Left lobe of liver (tissue), 2 donors: ENCODE measurements at places on chromosomes 4 and X. TPM values are rescaled to one million over a fixed set of nuclear protein-coding genes. Genes with fewer than 3 reads are reported as not detected.

The VCX gene
- not detected for total RNA-seq

The SSX3 gene
- not detected for total RNA-seq

The PI4K2B gene
- total RNA-seq = 23.0 TPM

The C4orf36 gene
- not detected for total RNA-seq

The GABRQ gene
- total RNA-seq = not detected

The FGB gene
- total RNA-seq = 9,039 TPM

The P2RY4 gene
- total RNA-seq = 0.18 TPM

The KLF3 gene
- 28.6 TPM for total RNA-seq

DNA sequence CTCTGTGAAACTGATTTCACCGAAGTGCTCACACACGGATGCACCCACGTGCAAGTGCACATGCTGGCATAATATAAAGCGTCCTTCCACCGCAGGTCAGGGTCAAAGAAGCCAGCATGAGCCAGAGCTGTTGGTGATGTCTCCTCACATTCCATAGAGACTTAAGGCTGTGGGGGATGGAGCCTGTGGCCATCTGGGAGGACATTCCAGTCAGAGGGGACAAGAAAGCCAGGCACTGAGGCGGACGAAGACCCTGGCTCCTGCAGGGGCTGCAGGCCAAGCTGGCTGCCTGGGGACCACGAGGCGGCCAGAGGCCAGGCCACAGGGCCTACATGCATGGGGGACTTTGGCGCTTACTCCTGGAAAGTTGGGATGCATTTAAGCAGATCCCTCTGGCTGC is 7.7 kb downstream of the RNF212 start:
- DNase-seq = no peak

DNA sequence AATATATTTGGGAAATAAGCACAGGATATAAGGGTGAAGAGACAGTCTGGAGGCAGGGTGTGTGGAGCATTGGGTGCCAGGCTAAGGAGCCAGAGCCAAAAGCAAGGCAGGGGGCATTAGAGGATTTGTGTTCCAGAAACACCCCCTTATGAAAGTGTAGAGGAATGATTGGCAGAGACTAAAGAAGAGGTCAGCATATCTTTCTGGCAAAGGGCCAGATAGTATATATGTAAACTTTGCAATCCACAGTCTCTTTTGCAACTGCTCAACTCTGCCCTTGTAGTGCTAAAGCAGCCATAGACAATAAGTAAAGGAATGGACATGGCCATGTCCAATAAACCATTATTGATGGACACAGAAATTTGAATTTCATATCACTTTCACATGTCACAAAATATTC is 3.6 kb upstream of the SLC9A6 start:
- DNase-seq = no peak

DNA sequence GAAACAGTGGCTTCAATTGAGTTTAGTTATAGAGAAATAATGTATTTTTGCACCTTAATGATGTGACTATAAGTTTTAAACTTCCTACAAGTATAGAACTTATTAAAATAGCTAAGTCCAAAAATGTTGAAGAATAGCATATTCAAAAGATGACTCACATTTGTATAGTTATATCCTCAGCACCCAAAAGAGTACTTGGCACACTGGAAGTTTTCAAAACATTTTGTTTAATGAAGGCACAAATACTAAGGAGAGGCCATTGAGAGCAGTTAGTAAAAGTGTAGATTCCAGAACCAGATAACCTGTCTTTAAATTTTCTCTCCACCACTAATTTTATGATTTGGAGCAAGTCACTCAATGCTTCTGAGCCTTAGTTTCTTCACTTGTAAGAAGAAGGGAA is 226.9 kb upstream of the MID1 start:
- DNase-seq = no peak

GRCh38 chrX:74080165-74080564 is 223.8 kb upstream of the ZCCHC13 start:
- no peak for DNase-seq

DNA sequence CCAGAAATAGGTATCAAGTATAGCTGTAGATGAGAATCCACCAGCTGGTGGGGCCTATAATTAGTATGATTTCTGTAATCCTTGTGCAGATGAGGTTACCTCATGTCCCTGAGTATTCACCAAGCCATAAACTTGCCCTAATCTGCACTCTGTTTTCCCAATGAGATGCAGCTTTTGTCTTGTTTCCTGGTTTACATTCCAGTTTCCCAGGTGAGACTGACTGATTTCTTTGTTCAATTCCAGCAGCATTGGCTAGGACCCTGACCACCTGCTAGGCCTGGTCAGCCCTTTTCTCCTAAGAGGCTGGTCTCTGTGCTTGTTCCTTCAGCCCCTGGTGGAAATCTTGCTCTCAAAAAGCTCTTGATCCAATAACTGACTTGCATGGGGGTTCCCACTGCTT is 44.6 kb downstream of the GABRB1 start:
- DNase-seq = no peak

GRCh38 chr4:78691971-78692821 is 84.0 kb upstream of the BMP2K start:
- DNase-seq = no peak

DNA sequence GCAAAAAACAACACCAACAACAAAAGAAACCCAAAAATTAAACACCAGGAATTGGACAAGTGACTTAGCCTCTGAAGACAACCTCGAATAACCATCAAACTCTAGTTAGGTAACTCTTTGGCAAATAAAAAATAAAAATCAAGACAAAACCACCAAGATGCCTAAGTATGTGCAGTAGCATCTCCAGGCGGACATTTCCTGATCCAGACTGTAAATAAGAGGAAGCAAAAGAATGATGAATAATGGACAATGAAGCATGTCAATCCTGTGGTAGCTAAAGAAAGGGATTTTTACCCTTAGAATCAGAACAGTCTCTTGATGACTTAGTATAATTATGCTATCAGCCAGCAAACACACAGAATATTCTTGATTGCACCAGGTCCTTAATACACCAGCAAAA is 276.7 kb upstream of the DIAPH2 start:
- DNase-seq = no peak

DNA sequence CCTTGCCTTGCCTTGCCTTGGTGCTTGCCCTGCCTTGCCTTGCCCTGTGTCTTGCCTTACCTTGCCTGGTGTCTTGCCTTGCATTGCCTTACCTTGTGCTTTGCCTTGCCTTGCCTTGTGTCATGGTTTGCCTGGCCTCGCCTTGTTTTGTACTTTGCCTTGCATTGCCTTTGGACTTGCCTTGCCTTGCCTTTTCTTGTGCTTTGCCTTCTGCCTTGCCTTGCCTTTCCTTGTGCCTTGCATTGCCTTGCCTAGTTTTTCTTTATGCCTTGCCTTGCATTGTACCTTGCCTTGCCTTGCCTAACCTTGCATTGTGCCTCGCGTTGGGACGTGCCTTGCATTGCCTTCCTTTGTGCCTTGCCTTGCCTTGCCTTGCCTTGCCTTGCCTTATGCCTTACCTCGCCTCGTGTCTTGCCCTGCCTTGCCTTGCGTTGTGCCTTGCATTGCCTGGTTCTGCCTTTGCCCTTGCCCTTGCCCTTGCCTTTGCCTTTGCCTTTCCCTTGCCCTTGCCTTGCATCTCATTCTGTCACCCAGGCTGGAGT is 82.8 kb downstream of the TAB3 start:
- DNase-seq = no peak

GRCh38 chrX:12080265-12080664 is 58.0 kb upstream of the FRMPD4 start:
- DNase-seq = no peak

- no peak for DNase-seq
Measured at GRCh38 chrX:11367609-11368430, 74.6 kb downstream of the AMELX start.

GRCh38 chr4:40130401-40131036 is 66.3 kb upstream of the RHOH start:
- no peak for DNase-seq

DNA sequence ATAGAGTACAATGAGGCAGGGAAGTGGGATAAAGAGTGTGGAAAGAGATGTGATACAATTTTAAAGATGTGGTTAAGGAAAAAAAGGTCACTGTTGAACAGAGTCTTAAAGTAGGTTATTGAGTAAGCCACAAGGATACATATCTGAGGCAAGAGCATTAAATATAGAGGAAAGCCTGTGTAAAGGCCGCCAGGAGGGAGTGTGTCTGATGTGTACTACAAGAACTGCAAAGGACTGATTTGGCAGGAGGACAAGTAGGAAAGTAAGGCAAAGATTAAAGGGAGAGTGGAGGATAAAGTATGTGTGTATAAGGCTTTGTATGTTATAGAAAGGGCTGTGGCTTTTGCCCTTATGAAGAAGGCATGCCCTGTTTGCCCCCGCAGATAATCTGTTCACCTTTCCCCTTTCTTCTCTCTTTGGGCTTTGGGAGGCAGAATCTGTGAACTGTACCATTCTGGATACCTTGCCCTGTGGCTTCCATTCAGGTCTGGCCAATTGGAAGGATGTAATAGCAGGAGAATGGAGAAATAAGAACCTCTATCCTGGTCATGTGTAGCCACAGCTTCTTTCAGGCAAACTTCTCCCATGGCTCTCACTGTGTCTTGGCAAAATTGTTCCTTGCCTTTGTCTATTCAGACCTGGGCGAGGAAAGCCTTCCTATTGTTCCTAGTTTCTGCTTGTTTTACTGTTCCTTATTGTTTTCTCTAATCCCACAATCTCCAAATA is 68.9 kb upstream of the FAM47B start:
- no peak for DNase-seq

- DNase-seq = no peak
Measured at GRCh38 chrX:7941390-7942042, 14.3 kb upstream of the PNPLA4 start.
